ENCODE measurements at places on chromosomes 12 and 14.

DNA sequence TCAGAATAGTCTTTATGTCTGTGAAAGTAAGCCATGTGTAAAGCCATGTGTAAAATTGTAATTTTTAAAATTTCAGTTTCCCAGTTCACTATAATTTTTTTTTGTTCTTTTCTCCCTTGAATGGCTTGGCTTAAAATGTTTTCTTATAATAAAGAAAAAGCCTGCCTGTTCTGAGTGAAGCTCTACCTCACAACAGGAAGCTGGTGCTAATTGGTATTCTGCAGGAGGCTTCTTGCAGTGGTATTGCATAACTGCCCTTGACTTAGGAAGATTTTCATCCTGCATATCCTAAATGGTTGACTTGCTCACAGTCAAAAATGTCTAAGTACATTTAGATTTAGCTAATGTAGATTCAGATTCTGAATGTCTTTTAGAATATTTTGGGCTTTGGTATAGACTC, 49.5 kb downstream of the ATP2A2 start:
- DNase-seq: no peak

- DNase-seq: peak; percentile 76
These were observed at the start of gene APPL2 for GRCh38 chr12:105235732-105236476. Gene APPL2 (minus strand): TSS chr12:105236174. CDS start chr12:105236012, 162 bp downstream.

GRCh38 chr14:34538871-34539406, 562 bp downstream of the EAPP start:
- DNase-seq: no peak

DNA sequence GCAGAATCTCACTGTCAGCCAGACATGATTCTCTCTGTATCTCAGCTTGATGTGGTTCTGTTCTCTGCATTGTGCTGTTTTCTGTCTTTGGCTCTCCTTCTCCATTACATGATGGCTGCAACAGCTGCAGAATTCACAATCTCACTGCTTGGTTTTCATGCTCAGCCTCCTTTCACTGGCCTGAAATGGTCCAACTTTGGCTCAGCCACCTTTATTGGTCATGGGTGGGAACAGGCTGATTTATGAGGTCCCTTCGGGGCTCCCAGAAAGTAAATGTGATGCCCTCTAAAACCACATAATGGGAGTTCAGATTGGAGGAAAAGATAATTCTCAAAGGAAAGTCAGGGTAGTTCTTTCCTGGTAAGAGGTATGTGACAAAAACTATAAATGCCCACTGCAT, 597.0 kb downstream of the ETNK1 start:
- DNase-seq: no peak

DNA sequence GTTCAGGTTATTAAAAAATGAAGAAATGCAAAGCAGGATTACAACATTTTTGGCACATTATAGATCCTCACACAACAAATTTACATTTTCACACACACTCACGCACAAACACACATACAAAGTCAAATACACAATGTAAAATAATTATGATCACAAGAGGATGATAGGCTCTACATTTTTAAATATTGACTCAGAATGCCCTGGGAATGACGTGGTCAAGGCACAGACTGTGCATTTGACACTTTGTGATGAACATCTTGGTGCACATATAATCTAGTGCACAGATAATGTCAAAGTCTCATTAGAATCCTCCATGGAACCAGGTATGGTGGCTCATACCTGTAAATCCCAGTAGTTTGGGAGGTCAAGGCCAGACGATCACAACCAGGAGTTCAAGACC, 49.4 kb downstream of the DPF3 start:
- DNase-seq: no peak

GRCh38 chr14:49306152-49306751, 279.9 kb downstream of the RPS29 start:
- DNase-seq: no peak

GRCh38 chr12:100254876-100255275, 12.0 kb downstream of the DEPDC4 start:
- no peak for DNase-seq

GRCh38 chr12:1618489-1618888, 10.5 kb upstream of the WNT5B start:
- DNase-seq: no peak

Data from hypothalamus (tissue), 51 donors.